ENCODE measurements at places on chromosomes 7 and 10.

- no peak for DNase-seq
Measured at GRCh38 chr7:13028036-13028824, 340.8 kb downstream of the ARL4A start.

DNA sequence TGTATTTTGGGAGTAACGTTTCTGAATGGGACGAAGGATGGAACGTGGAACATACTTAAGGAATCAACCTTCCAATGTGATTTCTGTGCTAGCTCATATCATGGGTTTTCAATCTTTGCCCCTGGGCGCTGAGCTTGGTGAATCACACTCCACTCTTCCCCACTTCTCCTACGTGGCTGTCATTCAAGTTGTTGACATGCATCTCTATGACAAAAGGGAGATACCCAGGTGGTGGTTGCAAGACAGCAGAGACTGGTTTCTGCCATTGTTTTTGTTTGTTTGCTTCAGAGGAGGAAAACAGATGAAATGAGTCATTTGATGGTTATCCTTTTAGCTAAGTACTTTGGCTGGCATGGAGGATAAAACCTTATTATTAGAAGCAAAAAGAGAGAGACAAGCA, 573.9 kb downstream of the GATA3 start:
- no peak for DNase-seq

DNA sequence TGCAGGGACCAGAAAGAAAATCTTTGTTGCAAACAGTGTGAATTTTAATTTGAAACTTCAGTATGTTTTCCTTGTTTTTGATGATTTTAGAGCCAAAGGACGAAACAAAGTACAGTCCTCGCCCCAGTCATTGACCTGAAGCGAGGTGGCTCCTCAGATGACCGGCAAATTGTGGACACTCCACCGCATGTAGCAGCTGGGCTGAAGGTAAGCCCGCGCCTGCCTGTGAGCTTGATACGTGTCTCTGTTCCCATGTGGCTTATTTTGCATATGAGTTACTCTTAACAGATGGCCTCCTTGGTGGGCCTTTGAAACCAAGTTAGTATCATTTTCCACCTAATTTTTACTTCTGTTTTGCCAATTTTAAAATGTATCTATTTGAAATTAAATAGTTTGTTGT, 12.3 kb downstream of the RBM17 start:
- no peak for DNase-seq

- no peak for DNase-seq
Measured at GRCh38 chr7:43465581-43466554, 117.0 kb upstream of the STK17A start.

GRCh38 chr10:11598712-11599397, 12.6 kb downstream of the USP6NL start:
- DNase-seq, result no peak

- no peak for DNase-seq
Measured at GRCh38 chr7:106534271-106534846, 126.6 kb downstream of the CCDC71L start.

DNA sequence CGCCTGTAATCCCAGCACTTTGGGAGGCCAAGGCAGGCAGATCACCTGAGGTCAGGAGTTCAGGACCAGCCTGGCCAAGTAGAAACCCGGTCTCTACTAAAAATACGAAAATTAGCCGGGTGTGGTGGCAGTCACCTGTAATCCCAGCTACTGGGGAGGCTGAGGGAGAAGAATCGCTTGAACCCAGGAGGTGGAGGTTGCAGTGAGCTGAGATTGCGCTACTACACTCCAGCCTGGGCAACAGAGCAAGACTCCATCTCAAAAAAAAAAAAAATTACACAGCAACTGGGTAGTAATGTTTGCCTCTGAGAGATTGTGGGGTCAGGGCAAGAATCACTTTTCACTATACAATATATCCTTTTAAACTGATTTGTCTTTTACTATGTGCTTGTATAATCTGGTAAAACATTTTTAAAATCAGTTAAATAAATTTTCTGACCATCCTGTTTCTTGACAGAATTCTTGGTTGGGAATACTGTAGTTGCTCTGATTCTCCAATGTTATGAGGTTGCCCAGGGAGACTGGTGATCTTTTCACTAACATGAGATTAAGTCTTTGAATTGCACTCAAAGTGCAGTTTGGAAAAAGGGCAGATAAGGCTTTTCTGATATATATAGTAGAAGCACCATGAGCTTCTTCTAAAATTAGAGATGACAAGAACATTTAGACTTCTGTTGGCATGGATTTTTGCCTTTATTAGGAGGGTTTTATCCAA, 1.5 kb downstream of the ENTPD7 start:
- no peak for DNase-seq

DNA sequence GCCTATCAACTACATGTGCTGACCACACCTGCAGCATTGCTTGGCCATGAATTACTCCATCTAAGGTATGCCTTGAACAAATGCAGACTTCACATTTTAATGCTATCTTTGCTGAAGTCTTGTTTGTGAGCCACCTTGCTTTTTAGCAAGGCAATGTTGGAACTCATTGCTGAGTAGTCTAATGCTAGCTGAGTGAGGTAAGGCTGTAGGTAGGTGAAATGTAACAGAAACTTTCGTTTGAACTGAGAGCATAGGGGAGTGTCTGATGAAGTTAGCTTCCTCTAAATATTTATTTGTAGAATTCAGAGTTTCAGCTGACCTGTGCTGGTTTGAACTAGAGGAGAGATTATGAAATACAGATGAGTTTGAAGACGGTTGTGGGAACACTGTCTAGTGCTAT, 238.5 kb downstream of the SEMA3A start:
- DNase-seq, result no peak

DNA sequence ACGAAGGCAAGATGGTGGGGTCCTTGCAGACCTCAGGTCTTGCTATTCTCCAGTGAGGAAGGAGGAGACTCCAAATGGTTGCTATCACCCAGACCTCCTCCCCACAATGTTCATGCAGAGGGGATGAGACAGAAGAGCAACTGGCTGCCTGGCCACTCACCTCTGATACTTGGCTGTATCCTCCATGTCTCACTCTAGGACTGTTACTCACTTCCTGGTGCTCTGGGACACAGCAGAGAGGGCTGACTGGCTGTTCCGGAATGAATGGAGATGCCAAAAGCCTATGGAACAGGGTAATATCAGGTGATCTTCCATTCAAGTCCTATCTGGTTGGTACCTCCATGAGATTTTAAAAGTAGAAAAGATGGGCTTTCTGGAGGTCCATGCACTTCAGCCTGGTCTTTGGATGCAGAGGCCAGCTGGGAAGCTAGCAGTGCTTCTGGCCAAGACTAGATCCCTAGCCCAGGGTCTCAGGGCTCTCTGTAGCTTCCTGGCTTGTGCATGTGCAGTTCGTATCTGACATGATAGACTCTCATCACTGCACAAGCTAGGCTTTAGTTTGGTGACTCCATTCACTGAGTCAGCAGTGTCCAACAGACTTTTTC, 27.0 kb upstream of the ABI1 start:
- no peak for DNase-seq

- DNase-seq, result no peak
Measured at GRCh38 chr10:30383356-30383755, 34.3 kb upstream of the MTPAP start.

DNA sequence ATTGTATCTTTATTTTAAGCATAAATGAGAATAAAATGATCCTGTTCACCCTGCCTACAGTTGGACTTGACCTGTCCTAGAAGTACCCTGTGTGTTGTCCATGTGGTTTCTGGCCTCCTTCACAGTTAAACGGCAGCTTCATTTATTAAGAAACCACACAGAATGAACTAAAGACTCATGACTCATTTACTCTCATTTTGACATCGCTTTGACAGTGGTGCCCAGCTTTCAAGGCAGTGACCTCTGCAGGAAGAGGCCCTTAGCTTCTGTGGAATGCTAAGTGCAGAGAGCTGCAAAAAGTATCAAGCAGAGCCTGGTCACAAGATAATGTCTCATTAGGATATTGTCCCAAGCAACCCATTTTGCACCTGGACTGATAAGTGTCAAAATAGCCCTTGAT, 93.4 kb downstream of the AVL9 start:
- DNase-seq, result no peak

GRCh38 chr10:19902456-19902855, 86.2 kb downstream of the PLXDC2 start:
- DNase-seq, result no peak

GRCh38 chr7:159125955-159126270, 18.8 kb downstream of the VIPR2 start:
- DNase-seq, result no peak

GRCh38 chr10:62899311-62899710, 83.1 kb upstream of the EGR2 start:
- no peak for DNase-seq
